Activated naive CD4-positive, alpha-beta T cell treated with anti-CD3 and anti-CD28 coated beads for 36 hours (primary cell): ENCODE measurements at places on chromosomes 11 and 22. TPM values are rescaled to one million over a fixed set of nuclear protein-coding genes. Genes with fewer than 3 reads are reported as not detected.

Gene UNC93B1
- total RNA-seq: 18.4 TPM

Gene MS4A3
- total RNA-seq: not detected

Gene CSF2RB
- total RNA-seq: 0.14 TPM

Gene LYVE1
- not detected for total RNA-seq

Gene KCNJ5
- not detected for total RNA-seq

Gene TRIM5
- 37.2 TPM for total RNA-seq

Gene CHEK1
- total RNA-seq: 167 TPM

Gene POLD3
- 84.8 TPM for total RNA-seq

Gene P2RX3
- total RNA-seq: not detected
